Upper lobe of right lung (tissue), 1 donor: ENCODE measurements at places on chromosomes 7 and 10. TPM values are rescaled to one million over a fixed set of nuclear protein-coding genes. Genes with fewer than 3 reads are reported as not detected.

Gene PRR15
- total RNA-seq: 2.1 TPM

GRCh38 chr10:14843327-14843988 is 5.4 kb downstream of the HSPA14 start:
- peaks cover 8% of the 10 kb centered on the region for H3K4me1 ChIP-seq
- H3K27me3 ChIP-seq: no peaks in the 10 kb centered on the region
- no peak overlapping the region for H3K4me3 ChIP-seq
- H3K36me3 ChIP-seq: peaks cover 56% of the 10 kb centered on the region

GRCh38 chr10:122435212-122435827 is 19.1 kb upstream of the ARMS2 start:
- H3K27ac ChIP-seq: no peak overlapping the region
- H3K27me3 ChIP-seq: no peaks in the 10 kb centered on the region

DNA sequence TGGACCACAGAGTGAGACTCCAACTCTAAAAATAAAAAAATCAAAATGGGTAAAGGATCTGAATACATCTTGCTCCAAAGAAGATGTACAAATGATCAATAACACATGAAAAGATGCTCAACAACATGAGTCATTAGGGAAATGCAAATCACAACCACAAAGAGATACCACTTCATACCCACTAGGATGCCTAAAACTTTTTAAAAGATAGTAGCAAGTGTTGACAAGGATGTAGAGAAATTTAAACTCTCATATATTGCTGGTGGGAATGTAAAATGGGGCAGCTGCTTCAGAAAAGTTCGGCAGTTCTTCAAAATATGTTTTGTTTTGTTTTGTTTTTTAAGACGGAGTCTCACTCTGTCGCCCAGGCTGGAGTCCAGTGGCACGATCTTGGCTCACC is 45.7 kb upstream of the GTF2IRD1 start:
- no peak overlapping the region for H3K4me3 ChIP-seq
- DNase-seq: no peak
- H3K27me3 ChIP-seq: no peaks in the 10 kb centered on the region
- H3K36me3 ChIP-seq: peaks cover 9% of the 10 kb centered on the region
- no peaks in the 10 kb centered on the region for H3K4me1 ChIP-seq
- H3K27ac ChIP-seq: no peak overlapping the region

DNA sequence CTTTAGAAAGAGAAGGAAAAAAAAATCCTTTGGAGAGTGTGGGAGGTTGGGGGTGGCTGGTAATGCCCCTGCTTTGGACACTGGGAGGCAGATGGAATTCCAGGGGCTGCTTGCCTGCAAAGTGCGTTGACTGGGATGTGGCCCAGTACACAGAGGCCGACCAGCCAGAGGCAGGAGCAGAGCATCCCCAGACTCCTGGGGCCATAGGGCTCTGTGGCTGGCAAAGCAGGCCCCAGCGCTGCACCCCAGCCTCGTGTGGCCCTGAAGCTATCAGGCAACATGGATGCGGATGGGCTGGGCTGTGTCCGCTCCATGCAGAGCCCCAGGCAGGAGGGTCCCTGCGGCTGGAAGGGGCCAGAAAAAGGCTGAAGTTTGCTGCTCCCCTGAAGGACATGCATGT is 361.6 kb upstream of the FZD8 start:
- no peaks in the 10 kb centered on the region for H3K4me1 ChIP-seq
- H3K27ac ChIP-seq: no peak overlapping the region
- no peaks in the 10 kb centered on the region for H3K36me3 ChIP-seq
- no peaks in the 10 kb centered on the region for H3K27me3 ChIP-seq
- no peak overlapping the region for H3K4me3 ChIP-seq

Gene NEURL1
- total RNA-seq: 0.64 TPM

DNA sequence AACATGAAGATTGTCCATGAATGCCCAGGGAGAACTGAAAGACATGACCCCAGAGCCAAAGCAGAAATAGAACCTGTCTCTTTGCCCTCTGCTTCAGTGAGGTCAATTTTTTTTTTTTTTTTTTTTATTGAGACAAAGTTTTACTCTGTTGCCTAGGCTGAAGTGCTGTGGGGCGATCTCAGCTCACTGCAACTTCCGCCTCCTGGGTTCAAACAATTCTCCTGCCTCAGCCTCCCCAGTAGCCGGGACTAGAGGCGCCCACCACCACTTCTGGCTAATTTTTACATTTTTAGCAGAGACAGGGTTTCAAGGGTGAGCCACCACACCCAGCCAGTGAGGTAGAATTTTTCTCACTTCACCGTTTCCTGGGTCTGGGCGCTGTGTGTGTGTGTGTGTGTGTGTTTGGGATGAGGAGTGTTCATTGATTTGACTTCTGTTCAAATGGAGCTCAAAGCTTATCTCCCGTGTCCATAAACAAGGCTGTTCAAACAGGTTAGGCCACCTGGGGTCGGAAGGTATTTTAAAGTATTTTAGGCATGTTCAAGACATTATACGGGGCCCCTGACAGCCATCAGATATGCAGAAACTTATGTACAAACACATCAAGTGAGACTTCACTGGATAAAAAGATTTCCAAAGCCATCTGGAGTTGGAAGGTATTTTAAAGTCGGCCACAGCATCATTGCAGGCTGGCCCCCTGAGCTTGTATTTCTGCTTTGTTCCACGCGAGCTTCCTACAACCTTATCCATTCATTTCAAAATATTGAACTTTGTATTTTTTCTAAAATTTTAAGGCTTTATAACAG is 93.8 kb downstream of the MAP3K8 start:
- H3K4me3 ChIP-seq: no peak overlapping the region
- H3K27me3 ChIP-seq: no peaks in the 10 kb centered on the region
- DNase-seq: no peak

DNA sequence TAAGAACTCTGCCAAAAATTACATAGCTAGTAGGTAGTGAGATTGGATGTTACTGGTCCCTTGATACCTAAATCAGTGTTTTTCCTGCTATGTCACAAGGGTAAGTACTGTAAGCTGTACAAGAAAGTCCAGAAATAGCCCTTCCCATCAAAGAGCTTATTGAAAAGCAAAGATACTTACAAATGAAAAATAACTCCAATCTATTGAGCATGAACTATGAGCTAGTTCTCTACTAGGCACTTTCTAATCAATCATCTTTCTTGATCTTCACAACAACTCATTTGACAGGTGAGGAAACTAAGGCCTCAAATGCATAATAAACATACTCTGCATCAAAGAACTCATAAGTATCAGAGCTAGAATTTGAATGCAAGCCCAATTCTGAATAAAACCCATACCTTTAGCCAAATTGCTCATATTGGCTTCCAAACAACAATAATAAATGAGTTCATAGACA is 249.8 kb upstream of the TCF7L2 start:
- H3K4me1 ChIP-seq: no peaks in the 10 kb centered on the region
- no peaks in the 10 kb centered on the region for H3K27me3 ChIP-seq
- no peak for DNase-seq
- H3K4me3 ChIP-seq: no peak overlapping the region
- H3K36me3 ChIP-seq: no peaks in the 10 kb centered on the region
- no peak overlapping the region for H3K27ac ChIP-seq
